ENCODE measurements at places on chromosomes 13 and 19.

DNA sequence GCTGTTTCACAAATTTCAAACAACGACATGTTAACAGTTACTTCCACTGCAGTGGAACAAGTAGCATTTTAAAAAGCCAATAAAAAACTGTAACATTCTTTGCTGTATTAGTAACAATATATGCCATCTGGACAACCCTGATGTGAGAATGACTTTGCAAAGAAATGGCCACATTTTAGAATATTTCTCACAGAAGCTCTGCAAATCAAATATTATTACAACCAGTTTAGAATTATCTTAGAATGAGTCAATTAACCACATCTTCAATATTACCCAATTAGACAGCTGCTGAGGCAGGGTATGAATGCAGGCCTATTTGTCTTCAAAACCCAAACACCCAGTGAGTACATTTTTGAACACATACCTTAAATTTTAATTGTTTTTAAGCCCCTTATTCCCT is 3.2 kb downstream of the ZNF699 start:
- no peak for DNase-seq

DNA sequence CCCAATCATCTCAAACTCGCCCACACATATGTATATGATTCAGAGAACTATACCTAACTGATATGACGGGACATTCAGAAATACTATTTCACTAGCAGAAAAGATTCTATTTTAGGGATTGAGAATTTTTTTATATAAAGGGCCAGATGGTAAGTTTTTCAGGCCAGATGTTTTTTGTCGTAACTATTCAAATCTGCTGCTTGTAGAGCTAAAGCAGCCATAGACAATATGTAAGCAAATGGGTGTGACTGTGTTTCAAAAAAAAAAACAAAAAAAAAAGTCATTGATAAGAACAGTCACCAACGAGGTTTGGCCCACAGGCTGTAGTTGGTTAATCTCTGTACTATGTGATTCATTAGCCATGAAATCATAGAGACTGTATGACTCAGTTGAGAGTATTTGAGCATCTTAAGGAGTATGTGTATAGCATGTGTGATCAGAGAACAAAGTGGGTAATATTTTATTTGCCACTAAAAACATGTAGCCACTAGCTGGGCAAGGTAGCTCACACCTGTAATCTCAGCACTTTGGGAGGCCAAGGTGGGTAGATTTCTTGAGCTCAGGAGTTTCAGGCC is 2724.7 kb downstream of the PCDH9 start:
- DNase-seq: no peak

DNA sequence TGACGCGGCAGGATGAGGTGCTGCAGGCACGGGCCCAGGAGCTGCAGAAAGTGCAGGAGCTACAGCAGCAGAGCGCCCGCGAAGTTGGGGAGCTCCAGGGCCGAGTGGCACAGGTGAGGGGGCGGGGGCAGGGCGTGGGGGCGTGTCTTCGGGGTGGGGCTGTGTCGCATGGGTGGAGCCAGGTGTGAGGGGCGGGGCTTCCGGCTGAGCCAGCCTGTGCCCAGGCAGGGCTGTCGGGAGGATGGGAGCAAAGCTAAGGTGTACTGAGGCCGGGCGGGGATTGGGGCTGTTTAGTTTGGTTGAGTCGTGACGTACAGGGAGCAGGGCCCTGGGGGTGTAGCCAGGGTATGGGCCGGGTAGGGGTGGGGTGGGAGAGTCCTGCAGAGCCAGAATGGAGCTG is 62.3 kb downstream of the KCNC3 start:
- DNase-seq: peak; percentile 4

DNA sequence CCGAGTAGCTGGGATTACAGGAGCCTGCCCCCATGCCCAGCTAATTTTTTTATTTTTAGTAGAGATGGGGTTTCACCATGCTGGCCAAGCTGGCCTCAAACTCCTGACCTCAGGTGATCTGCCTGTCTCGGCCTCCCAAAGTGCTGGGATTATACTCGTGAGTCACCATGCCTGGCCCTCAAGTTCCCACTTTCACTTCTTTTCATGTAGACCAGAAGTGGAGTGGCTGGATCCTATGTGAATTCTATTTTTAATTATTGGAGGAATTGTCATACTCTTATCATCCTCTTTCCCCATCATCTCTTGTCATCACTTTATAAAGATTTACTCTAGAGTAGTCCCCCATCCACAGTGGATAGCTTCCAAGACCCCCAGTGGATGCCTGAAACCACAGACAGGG is 12.8 kb upstream of the SIGLEC10 start:
- no peak for DNase-seq

DNA sequence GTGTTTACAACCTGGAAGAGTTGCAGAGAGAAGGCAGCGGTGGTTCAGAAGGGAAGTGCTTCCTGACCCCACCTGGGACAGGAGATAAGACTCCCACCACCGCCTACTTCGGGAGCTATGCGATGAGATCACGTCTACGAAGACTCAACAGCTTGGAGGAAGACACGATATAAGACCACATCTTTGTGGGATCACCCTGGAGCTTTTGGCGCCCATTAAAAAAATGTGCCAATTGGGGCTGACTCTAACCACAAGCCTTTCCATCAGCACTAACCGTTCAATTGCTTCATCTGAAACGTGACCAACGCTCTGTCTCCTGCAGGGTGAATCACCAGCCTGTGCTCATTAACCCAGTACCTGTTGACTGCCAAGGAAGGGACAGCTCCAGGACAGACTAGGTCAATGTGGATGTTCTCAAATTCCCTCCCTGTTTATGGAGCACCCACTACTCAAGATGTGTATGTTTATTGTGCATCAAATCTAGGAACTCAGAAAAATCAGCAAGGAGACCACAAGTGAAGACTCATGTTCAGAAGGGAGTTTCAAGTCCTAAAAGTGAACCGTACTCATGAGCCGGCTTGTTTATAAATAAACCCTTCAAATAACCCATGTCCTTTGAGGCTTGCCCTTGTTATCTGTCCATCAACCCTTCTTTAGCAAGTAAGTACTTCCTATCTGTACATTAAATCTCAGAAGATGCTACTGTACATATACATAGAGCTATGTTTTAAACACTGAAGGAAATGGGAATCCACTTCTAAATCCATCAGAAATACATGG is 67.5 kb downstream of the LATS2 start:
- peak; percentile 96 for DNase-seq

GRCh38 chr13:102563267-102563666 is 33.5 kb upstream of the TPP2 start:
- DNase-seq: no peak

GRCh38 chr13:23621316-23621645 is 51.1 kb downstream of the TNFRSF19 start:
- no peak for DNase-seq

GRCh38 chr13:95833719-95834118 is 156.8 kb downstream of the DNAJC3 start:
- DNase-seq: peak; percentile 9

Data from hematopoietic multipotent progenitor cell treated with erythropoietin and hydrocortisone succinate and interleukin-3 and kit ligand, for 6 days (in vitro differentiated cells).